GM12892 (cell line): ENCODE measurements at places on chromosomes 2 and 18.

GRCh38 chr2:27518782-27519113 is 22.1 kb downstream of the GCKR start:
- DNase-seq = no peak

DNA sequence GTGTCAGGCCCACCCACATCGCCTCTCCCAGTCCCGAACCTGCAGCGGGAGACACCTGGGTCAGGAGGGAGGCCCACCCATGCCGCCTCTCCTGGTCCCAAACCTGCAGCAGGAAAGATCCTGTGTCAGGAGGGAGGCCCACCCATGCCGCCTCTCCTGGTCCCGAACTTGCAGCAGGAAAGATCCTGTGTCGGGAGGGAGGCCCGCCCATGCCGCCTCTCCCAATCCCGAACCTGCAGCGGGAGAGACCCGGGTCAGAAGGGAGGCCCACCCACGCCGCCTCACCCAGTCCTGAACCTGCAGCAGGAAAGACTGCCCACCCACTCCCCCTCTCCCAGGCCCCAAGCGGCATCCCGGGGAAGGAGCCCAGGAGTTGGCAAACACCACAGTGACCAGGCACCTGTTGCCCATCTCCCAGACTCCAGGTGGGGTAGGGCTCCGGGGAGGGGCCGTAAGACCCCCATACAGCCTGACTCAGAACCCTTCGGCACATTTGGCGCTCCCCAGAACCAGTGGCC is 7.8 kb downstream of the SLC66A2 start:
- DNase-seq = no peak

GRCh38 chr2:18410543-18410942 is 149.9 kb downstream of the RDH14 start:
- no peak for DNase-seq

DNA sequence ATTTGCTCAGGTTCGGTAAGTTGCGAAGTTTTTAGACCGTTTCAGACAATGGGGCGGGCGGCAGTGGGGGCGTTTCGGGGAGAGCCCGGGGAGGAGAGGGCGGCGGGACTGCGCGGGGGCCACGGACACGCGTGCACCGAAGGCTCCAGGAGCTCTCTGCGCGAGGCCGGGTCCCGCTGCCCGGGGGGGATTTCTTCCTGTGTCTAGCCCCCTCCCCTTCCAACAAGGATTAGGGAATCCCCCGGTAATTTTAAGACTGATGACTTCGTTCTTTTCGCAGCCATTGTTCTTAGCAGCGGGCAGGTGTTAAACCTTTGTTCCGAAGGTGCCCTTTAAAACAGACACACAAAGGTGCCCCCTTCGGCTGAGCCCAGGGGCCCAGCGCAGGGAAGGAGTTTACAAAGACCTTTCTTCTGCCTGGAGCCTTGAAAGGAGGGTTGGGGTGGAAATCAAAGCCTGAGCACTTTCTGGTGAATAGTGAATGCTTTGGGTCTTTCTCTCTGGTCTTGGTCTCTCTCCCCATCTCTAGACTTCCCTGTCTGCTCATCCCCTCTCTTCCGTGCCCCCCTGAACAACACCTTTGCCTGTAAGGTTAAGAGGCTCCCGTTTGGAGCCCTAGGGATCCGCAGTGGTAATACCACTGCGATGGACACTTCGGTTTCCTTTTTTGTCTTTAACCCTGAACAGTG is 2.1 kb downstream of the TRIB2 start:
- DNase-seq = no peak

DNA sequence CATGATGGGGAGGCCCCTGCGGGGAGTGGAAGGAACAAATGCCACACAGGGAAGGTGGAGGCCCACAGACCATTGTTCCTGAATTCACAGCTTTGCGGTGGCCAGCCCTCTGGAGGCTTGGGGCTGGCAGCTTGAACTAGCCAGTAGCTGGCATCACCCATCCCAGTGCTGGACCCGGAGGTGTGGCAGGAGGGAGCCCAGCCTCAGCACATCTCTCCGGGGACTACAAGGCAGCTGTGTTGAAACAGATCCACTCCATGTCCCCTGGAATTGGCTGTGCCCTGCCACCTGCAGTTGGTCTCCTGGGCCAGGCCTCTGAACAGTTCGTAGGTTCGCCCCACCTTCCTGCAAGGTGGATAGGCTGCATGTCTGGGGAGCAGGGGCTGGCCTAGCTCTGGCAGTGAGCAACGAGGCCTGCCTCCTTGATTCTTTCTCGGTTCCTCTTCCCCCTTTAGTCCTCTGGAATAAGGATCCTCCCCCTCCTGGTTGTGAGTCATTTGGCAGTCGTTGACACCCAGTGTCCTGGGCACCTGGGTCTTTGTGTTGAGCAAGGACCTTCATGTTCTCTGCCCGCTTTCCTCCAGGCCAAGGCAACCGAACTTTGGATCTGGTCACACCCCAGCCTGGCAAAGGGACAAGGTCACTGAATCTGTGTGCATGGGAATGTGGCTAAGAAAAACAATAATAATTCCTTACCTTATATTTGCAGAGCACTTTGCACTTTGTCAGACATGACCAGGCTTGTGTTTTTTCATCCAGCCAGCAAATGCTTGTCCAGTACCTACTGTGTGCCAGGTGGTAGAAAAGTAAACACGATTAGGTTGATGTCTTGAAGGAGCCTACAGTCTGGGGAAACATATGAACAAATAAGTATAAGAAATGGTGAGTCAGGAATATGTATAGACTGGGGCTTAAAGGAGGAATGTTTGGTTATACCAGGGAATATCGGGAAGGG is 55.0 kb upstream of the MCFD2 start:
- DNase-seq = no peak

- no peak for DNase-seq
Measured at GRCh38 chr2:1627628-1628381, 116.5 kb downstream of the PXDN start.

DNA sequence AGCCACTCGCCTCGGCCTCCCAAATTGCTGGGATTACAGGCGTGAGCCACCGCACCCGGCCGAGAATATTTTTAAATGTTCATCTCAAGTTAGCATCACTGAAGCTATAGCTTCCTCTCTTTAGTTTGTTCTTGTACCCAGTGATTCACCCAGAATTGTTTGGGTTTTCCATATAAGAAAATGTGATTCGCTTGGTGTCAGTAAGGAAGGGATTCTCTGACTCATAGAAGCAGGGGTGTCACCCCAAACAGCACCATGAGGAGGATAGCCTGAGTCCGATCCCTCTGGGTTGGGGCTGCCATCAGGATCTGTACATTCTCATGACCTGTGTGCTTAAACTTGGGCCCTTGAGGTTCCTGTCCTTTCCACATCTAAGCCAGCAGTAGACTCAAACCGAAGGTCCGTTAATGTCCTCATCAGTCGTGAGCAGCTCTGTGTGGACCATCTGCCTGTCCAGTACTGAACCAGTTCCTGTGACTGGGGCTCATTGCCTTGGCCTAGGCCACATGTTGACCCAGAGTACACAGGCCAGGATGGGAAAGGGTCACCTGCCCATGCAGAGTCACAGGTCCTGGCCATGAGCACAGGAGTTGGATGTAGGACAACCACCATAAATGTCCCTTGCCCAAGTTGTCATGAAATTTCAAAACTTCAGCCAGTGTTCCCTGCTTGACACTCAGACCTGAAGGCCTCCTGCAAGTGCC is 311.9 kb downstream of the GBX2 start:
- no peak for DNase-seq

DNA sequence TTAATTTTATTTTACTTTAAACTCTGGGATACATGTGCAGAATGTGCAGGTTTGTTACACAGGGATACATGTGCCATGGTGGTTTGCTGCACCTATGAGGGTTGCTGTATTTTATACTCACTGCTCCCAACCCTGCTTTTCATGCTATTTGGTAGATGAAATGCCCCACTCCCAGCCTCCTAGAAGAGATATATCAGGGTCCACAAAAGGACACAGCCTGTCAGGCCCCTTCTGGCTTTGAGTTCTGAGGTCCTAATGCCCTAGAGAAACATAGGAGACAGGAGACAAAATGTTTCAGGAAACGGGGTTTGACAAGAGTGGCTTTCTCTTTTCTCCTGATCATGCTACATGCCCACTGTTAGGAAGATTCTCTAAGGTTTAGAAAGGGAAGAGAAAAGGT is 27.1 kb upstream of the SOX11 start:
- no peak for DNase-seq

GRCh38 chr2:220856486-220856885 is 715.6 kb downstream of the EPHA4 start:
- DNase-seq = no peak

DNA sequence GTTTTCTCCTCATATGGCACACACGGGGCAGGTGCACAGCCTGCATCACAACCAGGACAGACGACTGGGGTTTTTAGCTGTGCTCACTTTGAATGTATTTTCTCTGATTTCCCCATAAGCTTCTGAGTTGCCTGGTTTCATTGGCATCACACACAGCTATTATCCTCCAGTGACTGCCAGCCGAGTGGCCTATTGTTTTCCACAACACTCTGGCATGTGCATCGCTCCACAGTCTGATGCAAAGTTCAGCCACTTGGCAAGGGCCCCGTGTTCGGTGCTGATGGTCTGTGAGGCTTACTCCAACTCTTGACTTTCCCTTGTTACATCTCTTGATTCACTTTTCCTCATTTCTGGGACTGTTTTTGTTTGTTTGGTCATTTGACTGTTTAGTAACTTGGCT is 593.1 kb downstream of the CBLN2 start:
- DNase-seq = no peak

DNA sequence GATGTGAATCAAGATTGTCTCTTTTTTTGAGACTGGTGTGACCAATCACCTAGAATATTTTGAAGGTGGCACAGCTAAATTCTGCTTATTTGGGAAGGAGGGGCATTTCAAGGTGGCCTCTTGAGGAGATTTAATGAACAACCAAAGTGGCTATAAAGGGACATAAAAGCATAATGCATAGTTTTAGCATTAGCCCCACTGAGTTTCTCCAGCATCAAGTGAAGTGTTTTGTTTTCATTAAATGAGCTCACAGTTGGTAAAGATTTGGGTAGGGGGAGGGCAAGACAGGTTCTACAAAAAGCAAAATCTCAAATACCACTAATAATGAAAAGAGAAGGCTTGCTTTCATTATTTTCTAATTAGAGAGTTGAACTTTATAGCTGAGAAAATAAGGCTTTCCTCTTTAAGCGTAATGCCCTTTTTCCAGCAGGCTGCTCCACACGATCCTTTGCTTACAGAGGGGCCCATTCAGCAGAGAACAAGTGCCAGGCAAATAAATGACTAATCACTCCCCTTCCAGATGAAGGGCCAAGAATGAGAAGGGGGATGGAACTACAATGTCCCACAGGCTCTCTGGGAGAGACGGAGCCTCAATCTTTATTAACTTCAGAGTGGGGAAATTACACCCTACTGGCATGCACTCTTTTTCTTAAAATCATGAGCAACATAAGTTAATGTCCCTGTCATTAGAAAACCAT is 35.9 kb downstream of the LHCGR start:
- DNase-seq = no peak

DNA sequence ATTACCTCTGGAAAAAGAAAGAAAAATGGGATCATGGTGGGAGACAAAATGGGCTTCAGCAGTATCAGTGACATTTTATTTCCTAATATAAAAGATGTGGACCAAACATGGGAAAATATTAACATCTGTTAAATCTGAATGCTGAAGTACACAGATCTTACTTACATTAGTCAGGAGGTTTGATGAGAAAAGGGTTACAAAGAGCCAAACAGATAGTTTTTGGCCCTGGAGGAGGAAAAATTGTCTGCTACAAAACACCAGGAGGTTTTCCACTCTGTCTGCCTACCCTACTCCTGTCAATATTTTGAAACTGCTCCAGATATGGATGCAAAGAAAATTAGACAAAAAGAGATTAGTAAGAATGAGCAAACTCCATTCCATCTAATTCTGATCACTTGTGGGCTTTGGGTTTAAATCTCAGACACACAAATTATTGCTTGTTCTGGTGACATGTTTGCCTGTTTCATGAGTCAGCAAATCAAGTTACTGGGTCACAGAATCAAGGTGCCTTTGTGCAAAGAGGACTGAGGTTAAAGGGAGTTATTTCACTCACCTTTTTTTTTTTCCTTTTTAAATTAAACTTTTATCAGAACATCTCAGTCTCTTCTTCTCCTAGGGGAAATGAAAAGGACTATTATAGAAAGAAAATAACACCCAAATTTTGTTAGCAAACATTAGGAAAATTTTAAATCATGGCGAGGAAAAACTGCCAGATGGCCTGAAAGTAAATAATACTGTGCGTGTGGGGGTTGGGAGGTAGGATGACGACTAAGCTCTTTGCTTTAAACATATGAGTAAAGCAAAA is 87.0 kb upstream of the SPATS2L start:
- DNase-seq = no peak

- DNase-seq = no peak
Measured at GRCh38 chr2:4533806-4534205, 830.4 kb downstream of the DCDC2C start.

- DNase-seq = no peak
Measured at GRCh38 chr2:126990605-126991532, 92.2 kb downstream of the TEX51 start.

DNA sequence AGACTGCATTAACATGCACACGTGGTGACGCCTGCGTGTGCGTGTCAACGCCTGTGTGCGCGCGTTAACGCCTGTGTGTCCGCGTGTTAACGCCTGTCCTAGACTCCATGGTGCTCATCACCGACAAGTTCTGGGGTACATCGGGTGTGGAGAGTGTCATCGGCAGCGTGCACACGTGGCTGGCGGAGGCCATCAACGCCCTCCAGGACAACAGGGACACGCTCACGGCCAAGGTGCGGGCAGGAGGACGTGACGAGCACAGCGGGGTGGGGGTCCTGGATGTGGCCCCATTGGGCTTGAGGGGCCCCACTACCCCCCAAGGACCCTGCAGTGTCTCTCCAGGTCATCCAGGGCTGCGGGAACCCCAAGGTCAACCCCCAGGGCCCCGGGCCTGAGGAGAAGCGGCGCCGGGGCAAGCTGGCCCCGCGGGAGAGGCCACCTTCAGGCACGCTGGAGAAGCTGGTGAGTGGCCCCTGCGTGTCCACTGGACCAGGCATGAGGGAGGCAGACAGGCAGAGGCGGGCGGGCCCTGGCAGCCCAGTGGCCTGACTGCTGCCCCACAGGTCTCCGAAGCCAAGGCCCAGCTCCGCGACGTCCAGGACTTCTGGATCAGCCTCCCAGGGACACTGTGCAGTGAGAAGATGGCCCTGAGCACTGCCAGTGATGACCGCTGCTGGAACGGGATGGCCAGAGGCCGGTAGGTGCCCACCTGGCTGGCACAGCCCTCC is 29.2 kb downstream of the GPC1 start:
- DNase-seq = no peak

GRCh38 chr2:48760826-48761225 is 5.3 kb upstream of the LHCGR start:
- DNase-seq = no peak
